ENCODE measurements at places on chromosomes 4 and X.

DNA sequence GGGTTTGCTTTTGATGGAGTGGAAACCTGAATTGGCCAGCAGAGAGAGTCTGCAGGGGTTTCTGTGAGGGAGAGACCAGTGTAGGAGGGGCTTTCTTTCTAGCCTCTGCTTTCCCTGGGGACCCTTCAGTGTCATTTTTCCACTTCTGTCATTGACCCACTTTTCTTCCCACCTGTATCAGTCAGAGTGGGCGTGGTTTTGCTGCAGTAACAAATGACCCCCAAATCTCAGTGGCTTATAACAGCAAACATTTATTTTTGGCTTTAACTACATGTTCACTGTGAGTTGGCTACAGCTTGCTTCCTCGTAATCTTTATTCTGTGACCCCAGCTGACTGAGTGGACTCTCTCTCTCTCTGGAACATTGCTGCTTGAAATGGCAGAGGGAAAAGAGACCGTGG is 25.6 kb upstream of the PTTG2 start:
- DNase-seq = no peak

- no peak for DNase-seq
Measured at GRCh38 chr4:38860788-38861424, 4.3 kb upstream of the TLR6 start.

DNA sequence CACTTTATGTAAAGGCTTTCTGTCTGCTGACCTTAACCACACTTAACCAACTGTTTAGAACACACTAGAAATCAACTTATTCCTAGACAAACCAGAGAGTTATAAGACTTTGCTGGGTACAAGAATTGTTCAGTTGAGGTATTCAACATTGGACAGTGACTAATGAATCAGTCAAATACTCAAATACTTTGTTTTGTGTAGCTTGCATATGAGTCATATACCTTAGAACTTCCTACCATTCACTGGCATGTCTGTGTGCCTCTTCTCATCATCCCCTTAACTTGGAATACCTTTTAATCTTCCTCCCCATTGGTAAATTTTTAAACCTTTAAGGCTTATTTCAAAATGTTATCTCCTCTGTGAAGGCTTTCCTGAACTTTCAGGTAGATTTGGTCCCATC is 708.8 kb upstream of the GRIA3 start:
- no peak for DNase-seq

GRCh38 chrX:51281758-51282318 is 50.8 kb upstream of the NUDT10 start:
- no peak for DNase-seq

GRCh38 chr4:13495753-13496152 is 11.6 kb upstream of the RAB28 start:
- no peak for DNase-seq

GRCh38 chrX:118669435-118669834 is 58.0 kb upstream of the IL13RA1 start:
- DNase-seq = no peak

DNA sequence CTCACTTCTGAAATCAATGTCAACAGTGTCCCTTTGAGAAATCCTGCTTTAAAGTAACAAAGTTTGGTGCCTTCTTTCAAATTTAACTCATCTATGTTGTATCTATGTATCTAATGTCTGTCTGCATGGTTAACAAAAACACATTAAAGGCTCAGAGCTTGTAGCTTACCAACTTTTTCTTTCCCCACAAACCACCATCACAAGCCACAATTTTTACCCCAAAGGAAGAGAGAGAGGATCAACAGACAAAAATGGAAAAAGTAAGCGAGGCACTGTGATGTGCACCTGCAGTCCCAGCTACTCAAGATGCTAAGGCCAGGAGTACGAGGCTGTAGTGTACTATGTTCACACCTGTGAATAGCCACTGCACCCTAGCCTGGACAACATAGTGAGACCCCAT is 17.2 kb downstream of the ATRX start:
- no peak for DNase-seq

GRCh38 chr4:33085709-33086108 is 2365.5 kb downstream of the PCDH7 start:
- DNase-seq = no peak

- no peak for DNase-seq
Measured at GRCh38 chr4:26473893-26474292, 16.4 kb downstream of the CCKAR start.

DNA sequence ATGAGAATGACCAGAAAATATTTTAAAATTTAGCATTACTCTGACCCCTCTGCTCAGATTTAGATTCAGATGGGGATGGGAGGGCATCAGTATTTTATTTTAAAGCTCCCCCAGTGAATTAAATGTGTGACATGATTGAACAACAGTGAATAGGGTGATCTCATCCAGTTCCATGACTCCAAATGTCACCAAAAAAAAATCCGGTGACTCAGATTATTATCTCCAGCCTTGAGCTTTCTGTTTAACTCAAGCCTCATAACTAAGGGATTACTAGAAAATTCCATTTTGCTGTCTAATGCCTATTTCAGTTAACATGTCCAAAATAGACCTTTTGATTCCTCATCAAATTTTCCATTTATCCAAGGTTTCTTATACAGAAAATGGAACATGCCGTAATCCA is 121.8 kb upstream of the TMEM47 start:
- DNase-seq = peak; percentile 67

GRCh38 chrX:124338733-124339514 is 6.5 kb downstream of the TEX13D start:
- no peak for DNase-seq

GRCh38 chr4:47468706-47469365 is 5.3 kb upstream of the COMMD8 start:
- DNase-seq = peak; percentile 32

DNA sequence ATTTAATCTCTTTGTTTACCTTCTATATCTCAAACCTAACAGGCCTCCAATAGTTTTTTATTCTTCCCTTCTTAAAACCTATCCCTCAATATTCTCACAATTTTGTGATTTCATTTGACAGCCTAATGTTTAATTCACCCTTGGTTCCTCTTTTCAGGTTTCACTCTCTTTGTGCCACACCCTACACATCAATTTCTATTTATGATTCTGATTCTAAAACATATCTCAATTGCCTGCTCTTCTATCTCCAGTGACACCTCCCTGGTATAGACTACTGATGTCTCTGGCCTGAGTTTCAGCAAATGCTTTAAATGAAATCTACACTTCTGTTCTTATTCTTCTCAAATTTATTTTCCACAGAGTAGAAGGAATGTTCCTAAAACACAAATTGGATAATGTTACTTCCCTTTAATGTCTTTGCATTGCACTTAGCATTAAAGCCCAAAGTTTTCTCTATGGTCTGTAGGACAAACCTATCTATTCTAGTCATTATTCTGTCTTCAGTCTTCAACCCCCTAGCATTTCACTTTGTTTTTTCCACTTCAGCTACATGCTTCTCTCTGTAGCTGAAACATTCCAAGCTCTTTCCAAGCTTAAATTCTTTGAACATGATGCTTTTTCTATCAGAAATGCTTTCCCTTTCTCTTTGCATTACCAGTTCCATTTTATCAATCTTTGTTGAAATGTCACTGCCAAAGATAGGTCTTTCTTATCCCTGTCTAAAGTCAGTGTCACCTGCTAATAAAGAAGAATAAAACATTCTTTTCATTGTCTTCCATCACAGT is 622.0 kb downstream of the CENPC start:
- DNase-seq = peak; percentile 39

- no peak for DNase-seq
Measured at GRCh38 chr4:7335344-7336066, 99.2 kb downstream of the PSAPL1 start.

DNA sequence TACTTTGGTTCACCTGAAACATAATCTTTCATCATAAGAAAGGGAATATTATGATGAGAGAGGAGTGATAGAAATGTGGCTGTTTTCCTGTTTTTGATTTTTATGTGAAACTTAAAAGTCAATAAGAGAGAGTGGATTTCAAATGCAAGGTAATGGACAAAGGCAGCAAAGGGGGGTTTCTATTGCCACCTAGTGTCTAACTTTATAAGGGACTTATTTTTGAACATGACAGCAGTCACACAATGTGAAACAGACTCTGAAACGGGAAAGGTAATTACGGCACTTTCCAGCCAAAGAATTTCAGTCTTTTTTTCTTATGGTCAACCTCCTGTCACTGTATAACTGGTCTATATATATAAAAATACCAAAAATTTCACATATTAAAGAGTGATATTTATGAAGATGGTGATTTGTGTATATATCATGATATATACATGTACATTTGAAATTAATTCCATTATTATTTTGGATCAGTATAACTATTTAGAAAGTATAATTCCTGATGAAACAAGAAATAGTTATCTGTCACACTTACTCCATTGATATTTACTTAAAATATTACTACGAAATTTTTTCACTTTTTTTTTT is 127.1 kb downstream of the FBXO8 start:
- DNase-seq = peak; percentile 58

DNA sequence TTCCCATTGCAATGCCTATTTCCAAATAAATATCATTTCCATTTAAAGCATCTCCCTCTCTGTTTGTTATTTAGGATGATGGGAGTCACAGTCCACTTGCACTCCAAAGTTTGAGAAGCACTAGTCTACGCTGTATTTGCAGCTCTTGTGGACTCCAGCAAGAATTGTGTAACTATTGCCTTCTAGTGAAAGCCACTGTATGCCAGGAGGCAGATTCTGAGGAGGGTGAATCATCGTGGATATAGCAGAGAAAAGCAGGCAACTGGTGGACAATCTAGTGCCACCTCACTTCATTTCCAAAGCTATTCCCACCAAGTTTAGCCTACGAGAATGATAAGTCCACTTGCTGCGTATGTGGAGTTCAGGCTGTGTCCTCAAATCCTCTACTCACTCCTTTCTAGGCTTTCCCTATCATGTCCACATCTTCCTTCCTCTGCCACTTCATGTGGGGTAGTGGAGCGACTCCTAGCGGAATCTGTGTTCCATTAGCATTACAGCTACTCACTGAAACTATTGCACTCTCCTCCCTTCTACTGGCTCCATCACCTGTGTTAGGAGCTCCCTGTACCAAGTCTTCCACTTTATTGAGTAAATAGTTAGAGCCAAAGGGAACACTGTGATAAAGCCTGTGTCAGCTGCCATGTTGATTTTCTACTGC is 501.8 kb upstream of the GALNT7 start:
- DNase-seq = no peak

GRCh38 chrX:13506574-13506973 is 62.8 kb upstream of the EGFL6 start:
- peak; percentile 61 for DNase-seq

DNA sequence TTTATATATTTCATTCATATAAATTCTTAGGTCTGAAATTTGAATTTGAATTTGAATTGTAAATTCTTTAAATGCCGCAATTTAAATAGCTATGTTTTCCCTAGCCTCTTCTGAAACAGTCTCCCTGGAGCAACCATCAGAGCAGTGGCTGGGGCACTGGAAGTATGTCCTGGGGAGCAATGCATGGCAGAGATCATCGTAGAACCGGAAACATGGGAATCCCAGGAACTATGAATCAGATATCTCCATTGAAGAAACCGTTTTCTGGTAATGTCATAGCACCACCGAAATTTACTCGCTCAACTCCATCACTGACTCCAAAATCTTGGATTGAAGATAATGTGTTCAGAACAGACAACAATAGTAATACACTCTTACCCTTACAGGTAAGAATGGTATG is 4.9 kb downstream of the CPEB2 start:
- DNase-seq = no peak

- no peak for DNase-seq
Measured at GRCh38 chr4:138643827-138644226, 371.8 kb upstream of the NOCT start.

DNA sequence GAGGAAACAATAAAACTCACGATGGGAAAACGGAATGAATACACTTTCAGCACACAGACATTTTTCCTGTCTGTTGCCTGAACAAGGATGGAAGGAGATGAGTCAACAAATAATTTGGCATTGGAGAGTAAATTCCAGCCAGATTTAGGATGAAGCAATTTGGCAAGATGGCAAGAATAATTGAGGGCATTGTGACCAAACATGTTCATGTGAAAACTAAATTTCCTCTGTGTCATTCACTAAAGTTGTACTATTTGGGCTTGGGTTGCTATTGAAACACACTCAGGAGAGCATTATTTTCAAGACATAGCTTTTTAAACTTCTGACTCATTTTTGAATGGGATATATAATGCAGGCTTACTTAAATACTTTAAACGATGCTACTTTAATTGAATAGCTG is 1614.4 kb downstream of the PCDH19 start:
- DNase-seq = peak; percentile 8

GRCh38 chr4:15809058-15809457 is 30.9 kb downstream of the CD38 start:
- no peak for DNase-seq

GRCh38 chr4:43855283-43855682 is 593.3 kb downstream of the KCTD8 start:
- DNase-seq = no peak

DNA sequence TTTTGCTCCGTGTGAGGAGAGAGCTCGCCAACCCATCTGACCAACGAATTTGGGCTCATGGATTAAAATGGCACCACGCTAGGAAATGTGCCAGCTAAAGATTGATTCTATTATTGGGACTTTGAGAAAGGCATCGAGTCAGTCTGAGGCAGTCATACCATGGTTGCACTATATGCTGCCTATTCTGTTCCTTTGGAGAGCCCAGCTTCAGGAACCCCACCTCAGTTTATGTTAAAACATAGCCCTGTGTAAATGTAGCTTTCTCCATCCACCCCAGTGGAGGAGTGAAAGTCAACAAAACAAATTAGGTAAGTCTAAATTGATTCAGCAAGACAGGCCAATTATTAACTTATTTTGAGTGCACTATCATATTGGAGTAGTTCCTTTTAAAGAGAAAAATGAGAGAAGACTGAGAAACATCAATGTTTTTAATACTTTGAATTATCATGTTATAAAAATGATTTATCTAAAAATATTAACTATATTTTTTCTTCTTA is 24.5 kb upstream of the ADH7 start:
- no peak for DNase-seq

GRCh38 chrX:136933611-136934145 is 53.2 kb upstream of the RBMX start:
- peak; percentile 3 for DNase-seq

DNA sequence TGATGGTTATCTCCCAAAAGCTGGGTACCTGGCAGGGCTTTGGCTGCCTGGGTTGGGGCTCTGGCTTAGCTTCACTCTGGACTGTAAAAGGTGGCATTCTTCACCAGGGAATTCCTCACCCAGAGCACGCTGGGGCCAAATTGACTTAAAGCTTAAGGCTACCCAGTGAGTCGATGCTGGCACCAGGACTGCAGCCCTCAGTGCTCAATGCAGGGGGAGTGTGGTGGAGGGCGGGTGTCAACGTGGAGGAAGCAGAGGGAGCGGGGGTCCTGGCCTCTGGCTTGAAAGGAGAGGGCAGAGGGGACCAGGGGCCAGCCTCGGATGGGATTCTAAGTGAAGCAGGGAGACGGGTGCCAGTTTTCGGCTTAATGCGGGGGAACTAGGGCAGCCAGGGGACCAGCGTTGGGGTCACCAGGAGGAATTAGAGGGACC is 446 bp upstream of the FAM50A start:
- DNase-seq = no peak

DNA sequence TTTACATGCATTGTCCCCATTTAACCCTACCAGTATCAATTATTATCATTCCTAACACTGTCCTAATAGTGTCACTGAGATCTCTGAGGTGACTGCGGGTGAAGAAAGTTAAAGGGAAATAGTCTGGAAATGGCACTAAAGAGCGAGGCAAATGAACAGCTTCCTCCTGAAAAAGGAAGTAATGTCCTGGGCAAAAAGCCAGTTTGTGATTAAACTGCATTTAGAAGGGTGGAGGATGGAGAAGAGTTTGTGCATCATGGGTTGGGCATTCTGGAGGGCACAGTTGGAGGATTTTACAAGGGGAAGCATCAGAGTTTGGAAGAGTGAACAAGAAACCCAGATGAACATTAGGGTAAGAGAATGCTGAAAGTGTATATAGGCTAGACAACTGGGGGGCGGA is 60.5 kb upstream of the SLC25A4 start:
- no peak for DNase-seq

GRCh38 chr4:119939071-119939995 is 127.3 kb downstream of the MAD2L1 start:
- peak; percentile 25 for DNase-seq

Data from astrocyte of the spinal cord (primary cell).